ENCODE measurements at places on chromosomes 2 and 18.

- no peak for DNase-seq
Measured at GRCh38 chr18:13371689-13372418, 153.3 kb downstream of the LDLRAD4 start.

- DNase-seq, result no peak
Measured at GRCh38 chr18:46158499-46158898, 54.3 kb downstream of the HAUS1 start.

- DNase-seq, result no peak
Measured at GRCh38 chr18:65631766-65632165, 119.0 kb upstream of the CDH7 start.

GRCh38 chr2:691821-692761, 14.9 kb upstream of the TMEM18 start:
- no peak for DNase-seq

- DNase-seq, result no peak
Measured at GRCh38 chr2:96501886-96502810, 3.0 kb downstream of the NEURL3 start.

DNA sequence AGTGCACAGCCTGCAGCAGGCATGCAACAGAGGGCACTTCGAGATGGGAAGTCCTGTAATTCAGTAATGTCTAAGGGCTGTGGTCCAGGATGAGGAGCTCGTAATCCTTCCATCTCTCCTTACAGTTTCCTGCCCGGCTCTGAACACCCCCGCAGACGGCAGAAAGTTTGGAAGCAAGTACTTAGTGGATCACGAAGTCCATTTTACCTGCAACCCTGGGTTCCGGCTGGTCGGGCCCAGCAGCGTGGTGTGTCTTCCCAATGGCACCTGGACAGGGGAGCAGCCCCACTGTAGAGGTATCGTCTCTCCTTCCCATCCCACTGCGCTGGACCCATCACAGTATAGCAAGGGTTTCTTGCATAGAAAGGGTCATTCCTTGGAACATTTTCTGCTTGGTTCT, 26.7 kb downstream of the FBLN7 start:
- DNase-seq, result no peak

GRCh38 chr18:35589546-35589945, 8.0 kb downstream of the GALNT1 start:
- DNase-seq, result no peak

DNA sequence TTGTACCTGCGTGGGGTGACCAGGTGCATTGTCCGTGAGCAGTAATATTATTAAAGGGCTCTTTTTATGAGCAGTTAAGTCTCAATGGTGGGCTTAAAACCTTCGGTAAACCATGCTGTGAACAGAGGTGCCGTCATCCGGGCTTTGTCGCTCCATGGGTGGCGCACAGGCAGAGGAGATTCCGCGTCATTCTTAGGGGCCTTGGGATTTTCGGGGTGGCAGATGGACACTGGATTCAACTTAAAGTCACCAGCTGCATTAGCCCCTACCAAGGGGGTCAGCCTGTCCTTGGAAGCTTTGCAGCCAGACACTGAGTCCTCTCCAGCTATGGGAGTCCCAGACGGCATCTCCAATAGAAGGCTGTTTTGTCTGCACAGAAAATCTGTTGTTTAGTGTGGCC, 107.7 kb downstream of the NFATC1 start:
- DNase-seq, result no peak

DNA sequence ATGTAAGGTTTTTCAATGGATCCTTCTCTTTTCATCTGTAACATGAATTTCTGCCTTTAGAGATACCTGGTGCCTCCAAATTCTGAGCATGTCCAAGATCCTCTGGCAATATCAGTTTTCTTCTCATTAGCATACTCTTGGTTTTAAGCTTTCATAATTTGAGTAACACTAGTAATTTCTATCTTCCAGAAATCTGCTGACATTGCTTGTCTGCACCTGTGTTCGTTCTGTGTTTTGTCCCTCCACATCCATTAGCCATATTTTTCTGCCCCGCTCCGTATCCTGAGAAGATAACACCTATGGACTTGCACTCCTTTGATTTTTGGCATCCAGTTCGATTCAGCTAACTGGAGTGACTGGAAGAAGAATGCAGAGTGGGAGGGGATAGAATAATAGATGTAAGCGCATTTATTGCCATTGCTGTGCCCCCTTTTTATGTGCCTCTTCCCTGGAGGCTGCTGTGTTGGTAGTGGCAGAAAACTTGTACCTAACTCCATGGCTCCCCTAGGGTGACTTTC, 32.3 kb upstream of the ITSN2 start:
- DNase-seq, result no peak
